PC-3 (cell line): ENCODE measurements at places on chromosomes 1 and 21. TPM values are rescaled to one million over a fixed set of nuclear protein-coding genes. Genes with fewer than 3 reads are reported as not detected.

OR2T29 gene
- total RNA-seq: not detected in 2 replicates

KLHDC9 gene
- total RNA-seq: 3.2 and 3.3 TPM in 2 replicates

AADACL3 gene
- total RNA-seq: not detected in 2 replicates

AVPR1B gene
- 0.22 TPM in 1 of 2 replicates, not detected in the other for total RNA-seq

GUCA2B gene
- not detected in 2 replicates for total RNA-seq

LCE1B gene
- total RNA-seq: not detected in 2 replicates

SLFNL1 gene
- 0.12 and 0.22 TPM in 2 replicates for total RNA-seq

ZNF683 gene
- total RNA-seq: not detected in 2 replicates

RBM15 gene
- 41.3 and 47.0 TPM in 2 replicates for total RNA-seq

MAP10 gene
- total RNA-seq: not detected in 2 replicates

SYT6 gene
- total RNA-seq: not detected in 2 replicates

GPR25 gene
- not detected in 2 replicates for total RNA-seq

MIXL1 gene
- total RNA-seq: not detected in 2 replicates

C21orf91 gene
- total RNA-seq: 6.1 and 7.7 TPM in 2 replicates

F3 gene
- total RNA-seq: 8.0 and 8.5 TPM in 2 replicates

SRP9 gene
- total RNA-seq: 241 and 306 TPM in 2 replicates

NTNG1 gene
- total RNA-seq: 6.7 and 6.8 TPM in 2 replicates

ASTN1 gene
- not detected in 2 replicates for total RNA-seq

ALX3 gene
- total RNA-seq: not detected in 2 replicates

SLC2A5 gene
- total RNA-seq: not detected in 2 replicates

GNAT2 gene
- 0.29 and 0.69 TPM in 2 replicates for total RNA-seq

NOTCH2 gene
- total RNA-seq: 42.2 and 61.5 TPM in 2 replicates

OR10Z1 gene
- total RNA-seq: not detected in 2 replicates

GUCA2A gene
- total RNA-seq: not detected in 2 replicates

TMEM269 gene
- total RNA-seq: 0.11 TPM in 1 of 2 replicates, not detected in the other

DPM3 gene
- 53.6 and 74.3 TPM in 2 replicates for total RNA-seq

CAMK1G gene
- total RNA-seq: not detected in 2 replicates

ZNF593OS gene
- not detected in 2 replicates for total RNA-seq

NECTIN4 gene
- total RNA-seq: 6.8 and 7.0 TPM in 2 replicates

PCP4 gene
- total RNA-seq: not detected in 2 replicates

TDRD5 gene
- total RNA-seq: not detected in 2 replicates
